ENCODE measurements at places on chromosomes 16 and 17.

GRCh38 chr16:54576785-54577184 lies 290.2 kb upstream of the IRX3 start:
- no peak for DNase-seq

GRCh38 chr16:22625967-22626366 lies 115.3 kb downstream of the NPIPB5 start:
- DNase-seq: no peak

DNA sequence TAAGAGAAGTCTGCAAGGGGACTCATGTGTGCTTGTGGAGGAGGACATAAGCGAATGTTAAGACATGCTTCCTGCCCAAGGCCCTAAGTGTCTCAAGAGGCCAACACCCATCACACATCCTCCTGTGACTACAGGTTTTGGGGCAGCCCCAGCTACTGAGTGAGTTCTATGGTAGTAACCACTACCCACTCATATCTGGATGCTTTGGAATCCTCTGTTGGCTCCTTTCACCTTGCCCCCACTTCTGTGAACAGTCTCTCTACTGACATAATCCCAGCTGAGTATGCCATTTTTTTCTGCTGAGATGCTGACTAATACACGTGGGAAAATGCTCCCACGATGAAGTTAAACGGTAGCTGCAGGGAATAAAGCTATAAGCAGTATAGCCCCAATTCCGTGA lies 153.5 kb downstream of the VPS53 start:
- no peak for DNase-seq

GRCh38 chr17:15884731-15885130 lies 60.2 kb upstream of the ADORA2B start:
- no peak for DNase-seq

DNA sequence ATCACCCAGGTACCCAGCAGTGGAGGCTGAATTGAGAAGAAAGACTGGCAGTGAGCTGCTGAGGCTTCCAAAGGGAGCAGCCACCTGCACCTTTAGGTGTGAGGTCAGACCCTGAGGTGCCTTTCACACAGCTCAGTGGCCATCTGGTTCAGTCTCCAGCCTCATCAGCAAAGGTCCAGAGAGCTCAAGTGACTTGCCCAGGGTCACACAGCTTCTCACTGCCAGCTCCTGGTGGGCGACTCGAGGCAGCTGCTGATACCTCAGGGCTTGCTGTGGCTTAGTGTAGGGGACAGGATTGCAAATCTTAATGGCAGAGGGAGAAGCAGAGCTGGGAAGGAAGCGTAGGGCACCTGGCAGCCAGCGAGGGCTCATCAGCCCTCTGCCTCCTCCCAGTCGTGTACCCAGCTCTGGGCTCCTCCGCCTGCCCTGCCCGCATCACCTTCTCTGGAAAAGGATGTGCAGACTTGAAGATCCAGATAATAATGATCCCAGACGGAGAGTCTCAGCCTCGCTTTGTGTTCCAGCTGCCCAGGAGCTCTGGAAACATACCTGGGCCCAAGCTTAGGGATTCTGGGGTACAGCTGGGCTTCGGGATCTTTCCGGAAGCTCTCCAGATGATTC lies 165.3 kb upstream of the GSE1 start:
- DNase-seq: no peak

DNA sequence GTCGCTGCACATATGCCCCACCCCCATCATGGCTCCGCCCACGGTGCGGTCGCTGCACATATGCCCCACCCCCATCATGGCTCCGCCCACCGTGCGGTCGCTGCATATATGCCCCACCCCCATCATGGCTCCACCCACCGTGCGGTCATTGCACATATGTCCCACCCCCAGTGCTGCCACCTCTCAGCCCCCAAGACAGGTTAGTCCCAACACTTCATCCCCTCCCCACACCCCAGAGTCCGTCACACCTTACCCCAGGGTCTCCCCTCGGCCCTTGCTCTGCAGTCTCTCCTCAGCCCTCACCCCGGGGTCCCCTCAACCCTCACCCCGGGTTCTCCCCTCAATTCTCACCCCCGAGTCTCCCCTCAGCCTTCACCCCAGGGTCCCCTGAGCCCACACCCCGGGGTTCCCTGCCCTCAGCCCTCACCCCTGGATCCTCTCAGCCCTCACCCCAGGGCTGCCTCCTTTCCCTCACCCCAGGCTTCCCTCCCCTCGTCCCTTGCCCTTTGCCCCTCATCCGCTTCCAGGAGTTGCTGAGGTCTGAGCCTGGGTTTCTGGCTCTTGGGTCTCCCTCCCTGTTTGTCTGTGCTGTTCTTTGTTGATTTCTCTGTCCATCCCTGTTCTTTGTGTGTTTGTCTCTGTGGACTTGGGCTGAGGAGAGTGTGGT lies 25.6 kb downstream of the TPSG1 start:
- DNase-seq: no peak

DNA sequence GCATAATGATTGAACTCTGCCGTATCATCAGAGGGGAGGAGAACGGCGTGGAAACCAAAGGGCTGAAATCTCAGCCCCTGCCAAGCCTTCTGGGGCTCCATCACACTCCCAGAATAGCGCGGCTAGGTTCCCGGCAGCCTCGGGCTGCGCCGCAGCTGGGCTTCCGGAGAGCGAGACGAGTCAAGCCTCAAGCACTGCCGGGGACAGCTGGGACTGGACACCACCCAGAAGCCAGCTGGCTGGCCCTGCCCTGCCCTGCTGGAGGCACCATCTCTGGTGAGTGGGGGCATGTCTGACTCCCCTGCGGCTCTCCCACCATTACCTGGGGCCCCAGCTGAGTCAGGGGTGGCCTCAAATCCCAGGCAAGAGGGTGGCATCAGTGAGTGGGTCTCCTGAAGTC lies 7.2 kb upstream of the GPRC5C start:
- DNase-seq: no peak

GRCh38 chr16:88922114-88922825 lies 54.7 kb downstream of the CBFA2T3 start:
- no peak for DNase-seq

- DNase-seq: peak; percentile 55
Observed at GRCh38 chr17:55699181-55699860, 23.3 kb downstream of the TMEM100 start.

GRCh38 chr16:49055824-49056545 lies 225.7 kb downstream of the CBLN1 start:
- no peak for DNase-seq

GRCh38 chr17:39547713-39548478 lies 59.8 kb downstream of the NEUROD2 start:
- DNase-seq: peak; percentile 86

- no peak for DNase-seq
Observed at GRCh38 chr16:88722784-88723506, 16.6 kb downstream of the CTU2 start.

DNA sequence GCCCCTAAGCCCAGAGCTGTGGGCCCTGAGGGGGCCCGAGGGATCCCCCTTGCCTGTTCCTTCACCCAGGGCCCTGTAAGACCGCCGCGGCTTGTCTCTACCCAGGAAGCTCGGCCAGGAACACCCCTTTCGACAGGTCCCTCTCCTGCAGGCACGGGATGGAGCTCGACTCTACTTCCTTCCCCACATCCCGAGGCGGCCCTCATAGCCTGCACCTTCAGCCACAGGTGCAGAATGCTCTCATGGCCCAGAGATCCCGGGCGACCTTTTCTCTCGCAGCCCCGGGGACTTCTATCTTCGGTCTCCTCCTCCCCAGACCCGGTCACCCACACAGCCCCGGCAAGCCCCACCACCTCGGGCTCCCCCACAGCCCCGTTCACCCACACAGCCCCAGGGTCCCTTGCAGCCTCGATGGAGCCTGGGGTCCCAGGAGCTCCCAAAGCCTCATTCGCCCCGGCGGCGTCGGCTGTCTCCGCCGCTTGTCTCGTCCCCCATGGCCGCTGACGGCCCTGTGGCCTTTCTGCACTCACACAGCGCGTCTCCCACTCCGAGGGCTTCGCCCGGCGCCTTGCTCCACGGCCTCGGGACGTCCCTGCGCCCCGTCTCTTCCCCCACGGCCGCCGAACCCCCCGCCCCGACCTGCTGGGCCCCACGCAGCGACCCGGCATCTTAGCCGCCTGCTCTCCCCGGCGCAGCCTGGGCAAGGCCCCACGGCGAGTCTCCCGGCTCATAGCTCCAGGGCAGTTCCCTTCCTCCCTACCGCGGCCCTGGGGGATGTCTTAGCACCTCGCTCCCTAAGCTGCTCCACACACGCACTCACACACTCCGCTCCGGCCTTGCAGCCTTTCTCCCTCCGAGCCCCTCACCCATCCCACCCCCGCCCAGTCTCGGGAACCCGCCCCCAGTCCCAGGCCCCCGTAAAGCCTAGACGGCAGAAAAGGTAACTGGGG lies 650 bp downstream of the KIAA0753 start:
- DNase-seq: peak; percentile 82

DNA sequence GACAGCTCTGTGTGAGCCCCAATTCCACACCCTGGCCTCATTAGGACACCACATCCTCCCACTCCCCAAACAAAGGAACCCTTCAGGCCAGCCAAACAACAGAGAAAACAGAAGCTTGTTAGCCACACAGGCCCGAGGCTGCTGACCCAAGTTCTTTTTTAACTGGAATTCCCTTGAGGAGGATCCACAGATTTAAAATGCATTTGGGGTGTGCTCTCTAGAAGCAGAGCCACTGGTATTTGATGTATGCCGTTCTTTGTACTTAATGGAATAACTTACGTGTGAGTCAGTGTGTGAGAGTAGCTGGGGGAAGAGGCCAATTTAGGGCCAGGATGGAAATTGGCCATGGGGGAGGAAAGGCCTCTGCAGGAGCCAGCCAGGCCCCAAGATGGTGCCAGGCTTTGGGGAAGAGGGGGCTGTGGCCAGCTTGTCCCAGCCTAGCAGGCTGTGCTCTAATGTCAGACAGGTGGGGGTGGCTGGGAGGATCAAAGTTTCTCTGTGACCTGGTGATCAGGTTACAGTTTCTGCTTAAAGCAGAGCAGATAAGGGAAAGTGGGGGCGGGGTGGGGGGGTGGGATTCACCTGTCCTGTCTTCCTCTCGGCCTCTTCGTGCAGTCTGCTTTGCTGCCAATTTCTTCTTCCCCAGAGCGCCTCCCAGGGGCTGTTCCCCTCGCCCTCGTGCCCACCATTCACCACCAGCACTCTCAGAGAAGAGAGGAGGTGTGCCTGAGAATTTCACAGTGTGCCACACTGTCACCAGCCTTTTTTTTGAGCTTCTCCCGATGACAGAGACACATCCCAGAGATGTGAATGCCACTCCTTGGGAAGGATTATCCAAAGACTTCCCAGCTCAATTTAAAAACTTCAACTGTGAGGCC lies 50.8 kb downstream of the TOM1L2 start:
- peak; percentile 67 for DNase-seq

- no peak for DNase-seq
Observed at GRCh38 chr16:61678182-61678581, 358.1 kb downstream of the CDH8 start.

GRCh38 chr17:32298298-32298697 lies 32.7 kb downstream of the RHBDL3 start:
- no peak for DNase-seq

Data from ecto neural progenitor cell (in vitro differentiated cells).